ENCODE measurements at places on chromosomes 2 and 18.
A peak's percentile ranks its signal among the peaks of the same experiment; 100 is the strongest.

- no peak for DNase-seq
These were observed 166.9 kb downstream of the MSH2 start for GRCh38 chr2:47569658-47570475.

- peak; percentile 85 for DNase-seq
These were observed 1.9 kb downstream of the PER2 start for GRCh38 chr2:238286551-238286950.

GRCh38 chr18:13280070-13280795 lies 61.7 kb downstream of the LDLRAD4 start:
- no peak for DNase-seq

GRCh38 chr2:145230546-145230945 lies 710.6 kb upstream of the ZEB2 start:
- DNase-seq: no peak

DNA sequence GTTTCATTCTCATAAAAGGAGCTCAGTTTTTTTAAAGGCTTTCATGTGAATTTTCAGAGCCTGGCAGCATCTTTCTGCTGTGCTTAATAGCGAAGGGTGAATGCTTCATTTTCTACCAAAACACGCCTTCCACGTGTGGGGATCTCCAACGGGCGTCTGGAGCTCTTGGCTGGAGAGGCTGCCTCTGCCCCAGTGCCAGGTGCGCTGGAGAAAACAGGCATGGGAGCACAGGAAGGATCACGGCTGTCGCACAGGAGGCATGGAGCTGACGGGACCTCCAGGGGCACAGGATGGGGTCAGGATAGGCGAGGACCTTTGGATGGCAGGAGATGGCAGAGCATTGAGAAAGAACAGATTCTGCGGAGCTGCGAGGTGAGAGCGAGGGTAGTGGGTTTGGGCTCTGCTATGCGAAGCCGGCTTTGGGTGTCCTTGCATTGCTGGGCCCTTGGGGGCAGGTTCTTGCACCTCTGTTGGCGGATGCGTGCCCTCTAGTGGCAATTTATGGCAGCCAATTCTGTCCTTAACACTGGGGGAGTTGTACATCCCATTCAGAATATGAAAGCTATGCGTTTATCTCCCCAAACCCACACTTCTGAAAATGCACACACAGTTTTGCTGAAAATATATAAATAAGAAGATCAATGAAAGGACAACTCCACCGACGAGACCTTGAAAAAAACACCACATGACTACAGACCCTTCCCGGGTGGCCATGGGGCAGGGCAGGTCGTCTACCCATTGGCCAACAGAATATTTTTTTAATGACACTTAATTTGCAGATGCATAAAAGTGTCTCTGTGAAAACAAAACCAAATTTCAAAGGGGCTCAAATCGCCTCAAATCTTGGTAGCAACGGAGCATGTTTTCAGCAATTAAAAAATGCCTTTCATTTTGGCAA lies 90.4 kb upstream of the SLC35G4 start:
- DNase-seq: no peak

- DNase-seq: no peak
These were observed 29.4 kb downstream of the FBXO11 start for GRCh38 chr2:47876912-47877311.

Data from stomach (tissue), 19 donors.